GM12865 (cell line): ENCODE measurements at places on chromosomes 1 and 21.
A peak's percentile ranks its signal among the peaks of the same experiment; 100 is the strongest.

- DNase-seq: peak; percentile 46
Measured at GRCh38 chr1:17419626-17420328, 19.7 kb downstream of the RCC2 start.

GRCh38 chr1:7938070-7938469 is 2.6 kb downstream of the TNFRSF9 start:
- no peak for DNase-seq

GRCh38 chr1:15346346-15347030 is 63.2 kb upstream of the EFHD2 start:
- no peak for DNase-seq

GRCh38 chr1:21497466-21498061 is 11.7 kb upstream of the ALPL start:
- no peak for DNase-seq

DNA sequence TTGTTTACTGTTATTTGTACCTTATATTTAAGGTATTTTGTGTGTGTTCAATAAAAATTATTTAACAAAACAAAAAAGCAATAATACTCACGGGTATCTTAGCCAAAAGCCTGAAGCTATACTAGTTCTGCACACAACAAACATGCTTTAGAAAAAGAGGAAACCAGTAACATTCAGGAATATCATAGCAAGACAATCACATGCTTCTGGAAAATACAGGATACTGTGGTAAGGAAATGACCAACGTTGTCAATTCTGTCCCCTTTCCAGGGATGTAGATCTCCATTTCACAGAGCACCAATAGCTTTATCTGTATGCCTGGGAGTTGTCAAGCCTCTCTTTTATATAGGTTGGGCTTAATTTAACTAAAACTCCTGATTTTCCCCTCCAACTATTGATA is 288.4 kb downstream of the SMYD3 start:
- no peak for DNase-seq

GRCh38 chr21:34671462-34671861 is 2.7 kb downstream of the CLIC6 start:
- no peak for DNase-seq

DNA sequence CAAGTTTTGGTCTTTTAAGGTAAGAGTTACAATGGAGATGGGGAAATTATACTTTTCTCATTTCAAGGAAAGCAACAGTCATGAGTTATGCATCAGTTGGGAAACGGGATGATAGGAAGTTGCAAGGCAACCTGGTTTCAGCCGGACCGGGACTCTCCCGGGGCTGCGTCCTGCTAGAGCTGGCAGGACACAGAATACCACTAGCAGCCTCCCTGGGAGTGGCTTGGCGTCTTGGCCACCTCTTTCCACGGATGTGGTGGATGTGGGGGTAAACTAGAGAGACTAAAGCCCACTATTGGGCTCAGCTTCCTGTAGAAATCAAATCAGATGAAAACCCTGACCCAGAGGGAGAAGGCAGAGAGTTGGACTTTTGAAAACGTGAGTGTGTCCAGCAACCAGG is 71.9 kb downstream of the ADARB1 start:
- no peak for DNase-seq

GRCh38 chr1:153506831-153507413 is 28.9 kb downstream of the S100A6 start:
- DNase-seq: no peak

- DNase-seq: peak; percentile 92
Measured at GRCh38 chr1:111197598-111198284, 2.7 kb downstream of the DENND2D start.

- no peak for DNase-seq
Measured at GRCh38 chr1:42319871-42320484, 15.1 kb downstream of the FOXJ3 start.

- peak; percentile 84 for DNase-seq
Measured at GRCh38 chr1:99808391-99809115, 41.6 kb upstream of the AGL start.

DNA sequence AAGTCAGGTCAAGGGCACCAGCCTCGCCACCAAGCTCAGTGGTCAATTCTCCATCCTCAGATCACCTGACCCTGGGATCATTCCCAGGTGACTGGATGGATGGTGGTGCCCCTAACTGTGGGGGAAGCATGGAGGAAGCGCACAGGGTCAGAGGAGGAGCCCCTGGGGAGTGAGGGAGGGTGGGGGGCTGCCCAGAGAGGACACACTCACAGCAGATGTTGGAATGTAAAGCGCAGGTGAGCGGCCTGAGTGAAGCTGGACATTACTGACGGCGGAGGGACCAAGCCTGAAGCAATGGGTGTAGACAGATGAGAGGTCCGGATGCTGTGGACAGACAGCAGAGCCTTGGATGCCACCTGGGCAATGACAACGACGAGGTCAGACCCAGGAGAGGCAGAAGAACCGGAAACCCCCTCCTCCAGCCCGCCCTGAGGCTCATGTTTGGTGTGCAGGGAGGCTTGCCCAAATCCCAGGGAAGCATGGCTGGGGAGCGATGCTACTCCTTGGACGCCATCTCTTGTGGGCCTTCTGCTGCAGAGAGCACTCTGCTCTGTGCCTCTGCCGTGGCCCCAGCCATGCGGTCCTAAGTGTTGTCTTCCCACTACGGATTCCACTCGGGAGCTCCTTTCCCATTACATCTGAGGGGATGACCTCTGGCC is 5.7 kb upstream of the CPLANE2 start:
- no peak for DNase-seq

DNA sequence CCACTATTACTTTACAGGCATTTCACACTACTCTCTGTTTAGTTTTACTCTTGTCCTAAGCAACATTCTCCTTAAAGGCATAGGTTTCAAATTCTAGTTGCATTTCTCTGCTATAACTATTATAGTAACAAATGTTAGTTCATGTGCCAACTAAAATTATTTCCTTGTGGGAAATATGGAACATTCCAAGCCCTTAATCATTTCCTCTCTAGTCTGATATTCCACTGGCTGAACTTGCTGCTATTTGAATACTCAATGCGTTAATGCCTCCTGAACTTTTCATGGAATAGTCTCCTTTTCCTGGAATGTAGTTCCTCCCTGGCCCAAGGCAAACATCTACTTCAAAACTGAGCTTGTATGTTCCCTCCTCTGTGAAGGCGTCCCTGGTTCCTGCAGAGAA is 19.3 kb upstream of the TBX19 start:
- no peak for DNase-seq

DNA sequence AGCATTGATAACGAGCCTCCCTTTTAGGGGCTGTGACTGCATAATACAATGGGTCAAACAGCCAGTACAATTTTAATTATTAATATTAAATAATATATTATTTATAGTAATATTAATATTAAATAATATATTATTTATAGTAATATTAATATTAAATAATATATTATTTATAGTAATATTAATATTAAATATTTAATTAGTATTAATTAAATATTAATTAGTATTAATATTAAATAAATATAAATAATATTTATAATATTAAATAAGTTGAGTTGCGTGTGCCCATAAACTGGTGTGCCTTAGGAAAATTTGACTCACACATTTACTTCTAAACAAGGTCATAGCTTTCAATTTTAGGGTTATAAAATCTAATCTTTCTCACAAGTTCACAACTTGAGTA is 509.3 kb upstream of the RGS18 start:
- no peak for DNase-seq

GRCh38 chr1:155167166-155168104 is 5.7 kb downstream of the KRTCAP2 start:
- DNase-seq: peak; percentile 88

GRCh38 chr1:47147047-47147785 is 10.0 kb downstream of the CYP4A22 start:
- DNase-seq: no peak

DNA sequence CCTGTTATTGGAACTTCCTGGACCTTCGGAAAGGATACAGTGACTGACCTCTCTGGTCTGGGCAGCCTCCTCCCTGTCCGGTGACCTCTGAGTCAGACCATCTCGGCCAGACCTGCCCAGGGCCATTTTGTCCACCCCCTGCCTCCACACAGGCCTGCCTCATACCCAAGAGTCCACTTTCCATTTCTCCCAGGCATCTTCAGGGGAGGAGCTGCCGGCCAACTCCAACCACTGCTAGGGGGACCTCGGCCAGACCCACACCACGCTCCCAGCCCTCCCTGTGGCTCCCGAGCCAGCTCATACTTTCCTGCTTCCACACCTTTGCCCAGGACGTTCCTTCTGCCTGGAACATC is 29.5 kb upstream of the RUNX3 start:
- no peak for DNase-seq

- DNase-seq: no peak
Measured at GRCh38 chr1:78651241-78651640, 1.6 kb downstream of the IFI44 start.

DNA sequence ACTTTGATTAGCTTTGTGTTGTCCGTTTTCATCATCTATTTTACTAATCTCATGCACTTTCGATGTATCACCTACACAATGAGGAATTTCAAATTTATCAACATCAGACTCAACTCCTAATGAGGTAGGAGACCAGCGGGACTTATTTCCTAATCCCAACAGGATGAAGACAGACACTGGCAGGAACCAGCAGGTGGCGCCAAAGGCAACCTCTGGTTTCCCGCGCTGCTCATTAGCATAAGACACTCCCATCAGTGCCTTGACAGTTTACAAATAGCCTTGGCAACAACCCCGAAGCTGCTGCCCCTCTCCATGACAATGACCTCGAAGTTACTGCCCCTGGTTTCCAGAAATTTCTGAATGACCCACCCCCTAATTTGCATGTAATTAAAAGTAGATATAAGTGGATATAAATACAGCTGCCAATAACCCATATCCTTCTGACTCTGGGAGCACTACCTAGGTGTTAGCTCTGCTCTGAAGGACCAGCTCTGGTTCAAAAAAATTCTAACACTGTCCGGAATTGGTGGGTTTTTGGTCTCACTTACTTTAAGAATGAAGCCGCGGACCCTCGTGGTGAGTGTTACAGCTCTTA is 974.8 kb downstream of the ADGRL2 start:
- peak; percentile 28 for DNase-seq

DNA sequence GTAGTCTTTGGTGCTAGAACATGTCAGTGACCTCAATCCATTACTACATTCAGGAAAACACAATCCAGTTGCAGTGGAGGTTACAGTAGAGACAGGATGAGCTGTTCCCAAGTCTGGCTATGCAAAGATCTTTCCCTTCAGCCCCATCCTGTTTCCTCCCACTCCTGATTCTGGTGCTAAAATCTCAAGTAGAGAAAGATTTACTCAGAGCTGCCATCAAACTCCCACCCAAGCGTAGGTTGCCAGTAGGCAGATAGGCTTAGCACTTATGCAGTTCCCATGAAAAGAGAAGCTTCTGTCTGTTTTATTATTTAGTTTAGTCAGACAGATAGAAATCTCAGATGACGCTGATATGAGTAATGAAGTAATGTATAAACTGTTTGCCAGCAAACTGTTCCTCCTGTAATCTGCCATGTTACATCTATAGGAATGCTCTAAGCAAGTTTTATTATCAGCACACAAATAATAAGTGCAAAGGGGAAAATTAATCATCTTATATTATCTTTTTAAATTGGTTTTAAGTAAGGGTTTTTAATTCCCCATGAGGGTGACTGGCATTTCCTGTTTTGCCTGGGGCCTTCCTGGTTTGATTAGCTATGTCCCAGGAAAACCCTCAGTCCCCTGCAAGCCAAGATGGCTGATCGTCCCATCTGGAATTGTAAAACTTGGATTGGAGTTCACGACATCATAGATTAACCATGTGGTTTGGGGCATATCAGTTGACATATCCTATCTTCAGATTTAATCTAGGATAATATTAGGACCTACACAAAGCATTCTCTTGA is 188.3 kb upstream of the PALMD start:
- no peak for DNase-seq

- no peak for DNase-seq
Measured at GRCh38 chr1:178942285-178943198, 71.7 kb upstream of the ANGPTL1 start.

DNA sequence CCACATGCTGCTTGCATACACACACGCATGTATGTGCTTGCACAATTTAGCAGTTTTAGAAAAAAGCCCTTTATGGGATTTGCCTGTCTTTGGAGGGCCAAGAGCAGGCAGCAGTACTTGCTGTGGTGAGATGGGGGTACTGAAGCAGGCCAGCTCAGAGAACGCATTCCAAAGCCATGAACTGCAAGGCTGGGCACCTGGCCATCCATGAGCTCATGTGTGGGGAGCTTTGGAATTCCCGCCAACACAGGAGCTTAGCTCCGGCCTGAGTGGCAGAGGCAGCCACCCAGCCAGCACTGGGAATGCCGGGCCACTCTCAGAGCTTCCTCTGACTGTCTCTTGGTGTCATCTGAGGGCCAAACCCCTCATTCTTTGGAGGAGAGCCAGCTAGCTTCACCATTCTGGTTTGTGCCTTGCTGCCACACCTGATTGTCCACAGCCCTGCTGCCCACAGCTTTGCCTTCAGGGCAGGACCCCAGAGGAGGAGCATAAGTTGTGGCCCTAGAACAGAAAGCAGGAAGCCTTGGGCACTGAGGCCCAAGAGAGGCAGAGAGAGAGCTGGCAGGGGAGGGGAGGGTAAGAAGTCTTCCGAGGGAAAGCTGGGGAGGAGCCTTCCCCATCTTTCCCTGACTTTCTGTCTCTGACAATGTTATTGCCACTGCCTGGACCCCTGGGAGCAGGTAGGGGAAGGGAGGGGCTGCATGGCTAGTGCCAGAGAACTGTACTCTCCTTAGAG is 92.1 kb upstream of the POU3F1 start:
- no peak for DNase-seq

- DNase-seq: no peak
Measured at GRCh38 chr1:58596631-58597052, 19.6 kb upstream of the TACSTD2 start.

GRCh38 chr21:26843933-26844257 is 1.3 kb downstream of the ADAMTS1 start:
- DNase-seq: no peak

GRCh38 chr1:186476264-186477040 is 15.5 kb upstream of the PDC start:
- DNase-seq: no peak

DNA sequence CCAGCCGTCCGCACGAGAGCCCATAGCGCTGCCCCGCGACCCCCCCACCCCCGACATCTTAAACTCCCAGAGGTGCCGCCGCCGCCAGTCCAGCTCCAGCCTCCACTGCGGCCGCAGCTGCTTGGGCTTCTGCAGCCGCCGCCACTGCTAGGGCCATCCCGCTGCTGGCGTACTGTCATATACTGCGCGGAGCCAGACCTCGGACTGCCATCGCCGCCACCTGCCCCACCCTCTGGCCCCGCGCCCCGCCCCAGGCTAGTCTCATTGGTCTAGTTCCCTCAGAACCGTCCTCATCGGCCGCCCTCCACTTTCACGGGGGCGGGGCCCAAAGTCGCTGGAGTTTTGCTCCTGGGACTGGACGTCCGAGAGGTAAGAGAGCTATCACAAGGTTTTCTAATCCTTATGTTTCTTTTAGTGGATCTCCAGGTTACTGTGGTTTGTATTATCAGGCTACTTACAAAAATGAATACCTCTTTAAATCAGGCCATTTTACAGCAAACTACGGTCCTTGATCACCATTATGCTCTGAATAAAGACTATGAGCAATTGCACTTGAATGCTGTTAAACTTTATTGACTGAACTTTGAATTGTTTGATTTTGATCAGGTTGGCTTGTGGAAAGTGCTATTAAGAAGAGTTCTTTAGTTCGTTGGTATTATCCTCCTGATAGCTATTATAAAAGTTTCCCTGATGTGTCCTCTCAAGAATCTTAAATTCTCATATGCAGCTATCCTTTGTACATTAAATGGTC is 2.8 kb upstream of the CD1D start:
- DNase-seq: no peak

GRCh38 chr1:25809283-25809926 is 9.4 kb downstream of the SELENON start:
- peak; percentile 40 for DNase-seq

- DNase-seq: peak; percentile 60
Measured at GRCh38 chr21:25708467-25709065, 26.1 kb downstream of the ATP5PF start.
